ENCODE measurements at places on chromosomes 4 and X.
A peak's percentile ranks its signal among the peaks of the same experiment; 100 is the strongest.

- DNase-seq: peak; percentile 80
Measured at GRCh38 chrX:29470030-29470429, 745.3 kb upstream of the MAGEB2 start.

GRCh38 chrX:55488593-55489313 is 895 bp downstream of the USP51 start:
- peak; percentile 33 for DNase-seq

GRCh38 chr4:184413261-184414046 is 60.9 kb downstream of the IRF2 start:
- no peak for DNase-seq

DNA sequence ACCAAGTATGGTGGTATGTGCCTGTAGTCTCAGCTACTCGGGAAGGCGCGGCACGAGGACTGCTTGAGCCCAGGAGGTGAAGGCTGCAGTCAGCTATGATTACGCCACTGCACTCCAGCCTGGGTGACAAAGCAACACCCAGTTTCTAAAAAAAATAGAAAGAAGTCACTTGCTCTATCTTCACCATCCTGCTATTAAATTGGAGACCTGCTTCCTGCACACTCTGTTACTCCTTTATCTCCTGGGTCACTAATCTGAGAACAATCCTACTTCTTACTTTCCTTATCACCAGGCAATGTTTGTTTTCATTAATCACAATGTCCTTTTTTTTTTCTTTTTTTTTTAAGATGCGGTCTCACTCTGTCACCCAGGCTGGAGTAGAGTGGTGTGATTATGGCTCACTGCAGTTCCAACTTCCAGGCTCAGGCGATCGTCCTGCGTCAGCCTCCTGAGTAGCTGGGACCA is 16.2 kb downstream of the PRKX start:
- DNase-seq: no peak

- no peak for DNase-seq
Measured at GRCh38 chr4:18042754-18043153, 21.2 kb upstream of the LCORL start.
